ENCODE measurements at places on chromosomes 4 and X.

GRCh38 chr4:158739600-158739999 is 16.4 kb upstream of the PPID start:
- no peak for DNase-seq

- DNase-seq = peak; percentile 30
Measured at GRCh38 chr4:109462297-109462696, 28.7 kb downstream of the SEC24B start.

DNA sequence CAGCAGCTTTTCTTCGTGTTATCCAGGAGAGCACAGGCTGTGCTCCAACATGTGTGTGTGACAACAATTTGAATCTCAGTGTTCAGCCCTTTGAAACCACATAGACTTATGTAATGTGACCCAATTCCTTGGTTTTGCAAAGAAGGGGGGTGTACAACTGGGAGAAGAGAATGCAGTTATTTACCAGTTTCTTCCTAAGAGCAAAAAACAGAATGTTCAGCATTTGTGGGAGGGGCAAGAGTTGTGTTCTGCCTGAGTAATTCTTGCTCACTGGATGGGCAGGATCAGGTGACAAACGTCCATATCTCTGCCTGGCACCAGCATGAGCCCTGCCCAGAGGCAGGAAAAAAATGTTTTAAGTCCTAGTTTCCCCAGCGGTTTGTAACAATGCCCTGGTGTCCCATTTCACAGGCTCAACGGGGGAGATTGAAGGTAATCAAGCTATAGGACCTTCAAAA is 72.0 kb downstream of the PRPS1 start:
- DNase-seq = no peak

GRCh38 chr4:16858275-16858752 is 40.1 kb downstream of the LDB2 start:
- DNase-seq = peak; percentile 34

GRCh38 chr4:76488888-76489685 is 54.1 kb downstream of the SHROOM3 start:
- DNase-seq = no peak

DNA sequence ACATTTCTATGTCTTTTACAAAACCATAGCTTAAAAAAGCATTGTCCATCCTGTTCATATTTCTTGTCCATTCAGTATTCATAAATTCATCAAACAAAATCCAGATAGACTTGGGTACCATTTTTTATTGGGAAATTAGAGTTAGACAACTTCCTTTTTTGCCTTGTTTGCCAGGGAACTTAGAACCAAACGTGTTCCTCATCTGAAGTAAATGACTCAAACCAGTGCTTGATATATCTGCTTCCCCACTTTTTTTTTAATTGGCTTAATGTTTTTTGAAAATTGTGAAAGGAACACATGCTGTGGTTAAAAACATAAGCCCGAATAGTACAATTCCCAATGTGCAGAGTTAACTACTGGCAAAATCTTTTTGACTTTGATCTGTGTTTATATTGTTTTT is 44.2 kb downstream of the DLG3 start:
- DNase-seq = no peak

- no peak for DNase-seq
Measured at GRCh38 chrX:118524344-118524743, 28.7 kb downstream of the DOCK11 start.

- DNase-seq = no peak
Measured at GRCh38 chr4:24434241-24434640, 150.1 kb downstream of the DHX15 start.

DNA sequence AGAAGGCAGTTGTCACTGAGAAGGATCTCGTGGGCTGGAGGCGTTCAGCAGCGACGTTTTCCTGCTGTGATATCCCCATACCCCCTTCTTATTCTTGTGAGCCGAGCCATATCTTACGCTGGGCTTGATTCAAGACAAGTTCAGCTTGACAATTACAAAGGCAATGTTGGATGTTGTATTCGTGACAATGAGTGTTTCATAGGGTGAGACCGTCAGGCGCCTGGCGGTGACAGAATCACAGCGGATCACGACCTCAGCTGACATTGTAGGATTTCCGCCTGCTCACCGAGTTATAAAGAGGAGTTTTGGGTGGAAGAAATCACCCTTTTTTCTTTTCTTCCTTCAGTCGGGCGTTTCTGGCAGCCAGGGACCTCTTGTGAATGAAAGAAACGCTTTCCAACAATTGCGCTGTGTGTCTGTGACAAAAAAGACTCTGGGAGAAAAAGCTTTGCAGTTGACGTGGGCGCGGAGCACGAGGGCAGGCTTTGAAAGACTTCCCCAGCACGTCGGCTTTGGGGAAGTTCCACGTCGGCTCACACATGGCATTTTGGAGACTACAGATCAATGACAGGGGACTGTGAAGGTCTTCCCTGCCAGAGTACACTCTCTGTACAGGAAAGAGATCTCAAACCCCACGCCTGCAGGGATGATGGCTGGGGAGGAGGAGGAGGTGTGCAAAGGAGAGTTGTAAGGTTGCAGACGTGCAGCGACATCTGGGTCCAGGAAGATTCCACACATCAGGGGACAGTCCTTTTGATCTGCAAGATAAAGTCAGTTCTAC is 135.4 kb downstream of the CRLF2 start:
- DNase-seq = no peak

- DNase-seq = peak; percentile 20
Measured at GRCh38 chr4:142222127-142222526, 585.7 kb downstream of the IL15 start.

- peak; percentile 57 for DNase-seq
Measured at GRCh38 chrX:139920316-139920715, 12.5 kb downstream of the ATP11C start.

DNA sequence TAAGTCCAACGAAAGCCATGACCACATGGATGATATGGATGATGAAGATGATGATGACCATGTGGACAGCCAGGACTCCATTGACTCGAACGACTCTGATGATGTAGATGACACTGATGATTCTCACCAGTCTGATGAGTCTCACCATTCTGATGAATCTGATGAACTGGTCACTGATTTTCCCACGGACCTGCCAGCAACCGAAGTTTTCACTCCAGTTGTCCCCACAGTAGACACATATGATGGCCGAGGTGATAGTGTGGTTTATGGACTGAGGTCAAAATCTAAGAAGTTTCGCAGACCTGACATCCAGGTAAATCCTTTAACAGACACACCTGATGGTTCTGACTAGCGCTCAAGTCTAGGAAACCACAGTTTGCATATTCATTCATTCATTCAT is 6.0 kb downstream of the SPP1 start:
- DNase-seq = no peak

- peak; percentile 55 for DNase-seq
Measured at GRCh38 chrX:40733706-40734105, 1.6 kb downstream of the MED14 start.

DNA sequence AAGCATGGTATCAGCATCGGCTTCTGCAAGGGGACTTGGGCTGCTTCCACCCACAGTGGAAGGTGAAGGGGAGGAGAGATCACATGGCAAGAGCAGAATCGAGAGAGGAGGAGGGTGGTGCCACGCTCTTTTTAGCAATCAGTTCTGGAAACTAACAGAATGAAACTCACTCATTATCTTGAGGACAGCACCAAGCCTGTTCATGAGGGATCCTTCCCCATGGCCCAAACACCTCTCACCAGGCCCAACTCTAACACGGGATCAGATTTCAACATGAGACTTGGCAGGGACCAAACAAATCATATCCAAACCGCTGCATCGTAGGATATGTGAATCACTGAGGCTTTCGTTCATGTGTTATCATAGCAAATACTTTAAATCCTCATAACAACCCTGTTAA is 125.5 kb downstream of the GPC3 start:
- DNase-seq = peak; percentile 68

DNA sequence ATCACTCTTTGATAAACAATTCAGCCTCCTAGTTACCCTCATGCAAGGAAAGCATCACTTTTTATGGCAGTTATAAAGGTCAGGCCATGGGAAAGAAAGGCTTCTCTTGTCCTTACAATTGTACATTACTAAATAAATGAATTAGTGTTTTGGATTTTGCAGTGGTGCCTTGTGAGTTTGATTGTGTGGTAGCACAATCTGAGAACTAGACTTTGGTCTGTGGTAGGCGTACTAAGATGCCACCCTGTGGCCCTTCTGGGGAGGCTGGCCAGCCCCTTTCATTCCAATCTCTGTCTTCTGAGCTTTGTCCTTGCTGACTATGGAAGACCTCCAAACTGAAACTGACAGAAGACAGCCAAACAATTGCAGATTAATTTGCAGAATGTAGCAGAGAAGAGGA is 14.6 kb upstream of the HNRNPD start:
- DNase-seq = no peak

- DNase-seq = peak; percentile 1
Measured at GRCh38 chr4:127446427-127446885, 186.3 kb upstream of the INTU start.

DNA sequence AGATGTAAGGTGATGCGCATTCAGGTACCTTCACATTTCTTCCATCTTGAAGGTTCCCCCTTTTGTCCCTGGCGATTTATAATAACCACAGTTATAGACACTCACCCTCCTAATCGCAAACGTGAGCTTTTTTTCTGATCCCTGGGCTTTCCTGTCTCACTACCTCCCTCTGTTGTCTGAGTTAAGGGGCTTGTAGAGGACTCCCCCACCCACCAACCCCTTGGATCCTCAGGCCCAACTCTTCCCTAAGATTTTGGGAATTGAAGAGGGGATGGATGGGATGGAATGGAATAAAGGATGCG is 1.4 kb downstream of the CNKSR2 start:
- no peak for DNase-seq

- DNase-seq = peak; percentile 45
Measured at GRCh38 chr4:73872316-73873108, 3.3 kb downstream of the CXCL1 start.

DNA sequence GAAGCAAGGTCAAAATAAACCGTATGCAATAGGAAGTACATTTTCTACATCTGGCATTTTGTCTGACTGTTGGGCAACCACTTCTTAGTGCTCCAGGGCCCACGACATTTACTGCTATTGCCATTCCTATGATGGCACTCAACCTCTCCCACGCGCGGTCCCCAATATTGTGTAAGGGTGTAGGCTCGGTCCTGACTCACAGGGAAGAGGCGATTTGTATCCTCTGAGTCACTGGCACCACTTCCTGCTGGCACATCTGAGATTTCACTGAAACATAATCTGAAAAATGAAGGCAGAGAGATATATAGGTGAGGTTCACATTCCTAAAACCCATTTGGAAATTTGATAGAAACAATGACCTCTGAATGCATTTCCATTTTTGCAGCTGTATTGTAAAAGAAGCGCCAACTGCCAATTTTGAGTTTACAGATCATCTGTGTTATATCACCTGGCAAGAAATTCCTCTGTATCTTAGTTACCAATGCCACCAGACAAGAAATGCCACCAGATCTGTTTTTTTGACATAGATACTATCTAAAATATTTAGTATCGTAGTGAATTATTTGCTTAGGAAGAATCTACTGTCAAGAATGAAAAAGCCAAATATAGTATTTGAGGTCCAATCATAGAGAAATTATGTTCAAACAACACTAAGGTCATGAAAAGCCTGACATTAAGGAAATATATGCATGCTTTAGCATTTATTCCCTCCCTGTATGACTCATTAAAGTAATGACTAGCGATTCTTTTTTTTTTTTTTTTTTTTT is 9.8 kb downstream of the EREG start:
- peak; percentile 54 for DNase-seq

DNA sequence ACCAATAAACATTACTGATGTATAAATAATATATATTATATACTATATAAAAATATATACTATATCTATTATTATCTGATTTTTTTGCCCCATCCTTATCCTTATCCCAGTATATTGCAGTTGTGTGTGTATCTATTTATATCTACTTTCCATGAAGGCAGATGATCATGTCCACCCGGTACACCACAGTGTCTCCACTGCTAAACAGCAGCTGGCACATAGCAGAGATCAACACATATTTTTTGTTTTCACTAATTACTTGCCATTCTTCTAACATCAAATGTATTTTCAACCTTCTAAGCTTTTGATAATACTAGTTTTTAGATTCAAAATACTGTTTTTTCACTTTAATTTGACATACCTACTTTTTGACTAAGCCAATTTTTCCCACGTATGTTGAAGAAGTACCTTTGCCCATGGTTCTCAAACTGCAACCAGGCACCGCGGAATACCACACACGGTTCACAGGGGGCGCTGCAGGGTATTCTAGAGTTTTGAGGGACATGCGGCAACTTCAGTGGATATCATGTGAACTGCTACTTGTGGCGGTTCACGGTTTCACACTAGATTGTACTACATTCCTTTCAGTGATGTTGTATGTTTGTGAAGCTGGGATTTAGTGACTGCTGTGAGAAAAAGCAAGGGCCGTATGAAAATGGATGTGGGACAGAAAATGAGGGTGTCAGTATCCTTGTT is 182.5 kb upstream of the NPY2R start:
- peak; percentile 63 for DNase-seq

DNA sequence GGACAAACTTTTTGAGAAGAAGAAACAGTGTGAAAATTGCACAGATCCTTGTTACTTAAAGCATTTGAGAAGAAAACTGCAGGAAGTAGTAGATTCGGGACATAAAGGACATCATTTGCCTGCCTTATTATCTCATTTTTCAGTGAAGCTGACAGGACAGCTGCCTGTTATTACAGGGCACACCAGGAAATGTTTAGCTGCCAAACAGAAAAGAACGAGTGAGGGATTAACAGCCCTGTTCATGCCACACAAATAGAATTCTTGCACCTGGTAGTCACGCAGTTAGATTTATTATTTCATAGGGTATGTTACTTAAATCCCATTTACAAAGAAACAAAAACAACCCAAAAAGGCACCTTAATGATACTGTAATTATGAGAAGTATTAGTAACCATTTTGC is 100.6 kb downstream of the CHIC2 start:
- DNase-seq = no peak

Data from fibroblast of the aortic adventitia (primary cell).